ENCODE measurements at places on chromosomes 7 and 10. TPM values are rescaled to one million over a fixed set of nuclear protein-coding genes. Genes with fewer than 3 reads are reported as not detected.

The PRPS1L1 gene
- not detected for total RNA-seq

The ASB13 gene
- total RNA-seq: 18.9 TPM

The FAM221A gene
- total RNA-seq: 9.8 TPM

The CPN1 gene
- total RNA-seq: not detected

The MEPCE gene
- total RNA-seq: 37.0 TPM

The PHKG1 gene
- 2.7 TPM for total RNA-seq

The ABLIM1 gene
- 140 TPM for total RNA-seq

The TAS2R3 gene
- total RNA-seq: 6.1 TPM

The SUGCT gene
- total RNA-seq: 7.2 TPM

The OPALIN gene
- total RNA-seq: not detected

The TMEM178B gene
- total RNA-seq: 1.1 TPM

The SH3PXD2A gene
- total RNA-seq: 166 TPM

The HSPA14 gene
- 10.2 TPM for total RNA-seq

The MOSPD3 gene
- 23.0 TPM for total RNA-seq

The LRGUK gene
- 0.76 TPM for total RNA-seq

The CFAP70 gene
- total RNA-seq: 6.6 TPM

The MUC12 gene
- total RNA-seq: not detected

The OR2A1 gene
- 0.22 TPM for total RNA-seq

The ENKUR gene
- total RNA-seq: 0.09 TPM

The FEZF1 gene
- total RNA-seq: not detected

The PRXL2A gene
- total RNA-seq: 117 TPM

The WNT2 gene
- 0.31 TPM for total RNA-seq
